ENCODE measurements at places on chromosomes 1 and 21.

- peak; percentile 70 for ATAC-seq
Measured at GRCh38 chr1:117664314-117664713, 58.5 kb downstream of the TENT5C start.

DNA sequence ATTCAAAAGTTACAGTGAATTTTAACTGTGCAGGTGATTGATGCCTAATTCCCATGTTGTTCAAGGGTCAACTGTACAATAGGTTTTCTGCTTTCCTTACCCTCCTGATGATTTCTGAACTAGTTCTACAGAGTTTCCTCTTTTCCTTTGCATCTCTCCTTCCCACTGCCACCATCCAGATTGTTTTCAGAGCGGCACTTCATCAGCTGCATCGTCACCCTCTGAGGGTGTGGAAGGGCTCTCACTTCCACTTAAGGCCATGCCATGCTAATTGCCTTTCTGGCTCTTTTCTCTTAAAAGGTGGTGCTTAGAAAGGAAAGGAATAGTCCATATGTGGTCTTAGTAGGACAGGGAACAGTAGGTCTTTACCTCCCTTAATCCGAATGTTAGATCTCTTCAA lies 39.1 kb downstream of the DISC1 start:
- no peak for ATAC-seq

DNA sequence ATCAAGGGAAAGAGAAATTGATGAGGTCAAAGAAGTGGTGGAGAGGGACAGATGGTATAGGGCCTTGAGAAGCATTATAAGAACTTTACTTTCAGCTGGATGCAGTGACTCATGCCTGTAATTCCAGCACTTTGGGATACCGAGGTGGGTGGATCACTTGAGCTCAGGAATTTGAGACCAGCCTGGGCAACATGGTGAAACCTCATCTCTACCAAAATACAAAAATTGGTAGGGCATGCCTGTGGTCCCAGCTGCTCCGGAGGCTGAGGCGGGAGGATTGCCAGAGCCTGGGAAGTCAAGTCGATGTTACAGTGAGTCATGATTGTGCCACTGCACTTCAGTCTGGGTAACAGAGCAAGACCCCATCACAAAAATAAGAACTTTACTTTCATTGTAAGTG lies 5.7 kb downstream of the TMEM50A start:
- ATAC-seq, result no peak

DNA sequence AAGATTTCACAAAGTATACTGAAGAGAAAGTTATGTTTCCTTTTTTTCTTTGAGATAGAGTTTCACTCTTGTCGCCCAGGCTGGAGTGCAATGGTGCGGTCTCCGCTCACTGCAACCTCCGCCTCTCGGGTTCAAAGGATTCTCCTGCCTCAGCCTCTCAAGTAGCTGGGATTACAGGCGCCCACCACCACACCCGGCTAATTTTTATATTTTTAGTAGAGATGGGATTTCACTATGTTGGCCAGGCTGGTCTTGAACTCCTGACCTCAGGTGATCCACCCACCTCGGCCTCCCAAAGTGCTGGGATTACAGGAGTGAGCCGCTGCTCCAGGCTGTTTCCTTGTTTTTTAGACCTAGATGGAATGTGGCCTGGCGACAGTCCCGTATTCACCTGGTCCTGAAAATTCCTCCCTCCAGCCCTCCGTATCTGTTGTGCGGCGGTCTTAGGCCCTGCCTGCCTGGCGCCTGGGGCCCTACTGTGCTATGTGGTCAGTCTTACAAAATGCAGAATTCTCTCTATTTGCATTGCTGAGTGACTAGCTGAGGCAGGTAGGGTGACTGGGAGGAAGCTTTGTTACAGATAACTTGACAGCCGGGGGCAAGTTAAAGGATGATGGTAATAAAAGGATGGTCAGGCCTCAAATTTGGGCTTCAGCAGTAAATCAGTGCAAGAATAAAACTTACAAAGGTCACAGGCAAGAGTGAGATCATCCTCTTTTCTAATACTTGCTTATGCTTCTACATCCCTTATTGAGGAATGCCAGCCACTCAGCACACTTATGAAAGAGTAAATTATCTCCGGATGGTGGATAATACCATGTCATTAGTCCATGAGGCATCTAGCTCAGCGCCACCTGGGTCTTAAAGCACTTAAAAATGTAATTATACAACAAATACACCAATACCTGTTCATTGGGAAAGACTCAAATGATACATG lies 30.3 kb downstream of the PARK7 start:
- no peak for ATAC-seq

DNA sequence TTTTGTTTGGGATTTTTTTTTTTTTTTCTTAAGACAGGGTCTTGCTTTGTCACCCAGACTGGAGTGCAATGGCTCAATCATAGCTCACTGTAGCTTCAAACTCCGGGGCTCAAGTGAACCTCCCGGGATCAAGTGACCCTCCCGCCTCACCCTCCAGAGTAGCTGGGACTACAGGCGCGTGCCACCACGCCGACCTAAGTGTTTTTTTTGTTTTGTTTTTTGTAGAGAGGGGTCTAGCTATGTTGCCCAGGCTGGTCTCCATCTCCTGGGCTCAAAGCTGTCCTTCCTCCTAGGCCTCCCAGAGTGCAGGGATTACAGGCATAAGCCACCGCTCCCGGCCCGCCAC lies 776 bp downstream of the HLCS start:
- ATAC-seq, result no peak

DNA sequence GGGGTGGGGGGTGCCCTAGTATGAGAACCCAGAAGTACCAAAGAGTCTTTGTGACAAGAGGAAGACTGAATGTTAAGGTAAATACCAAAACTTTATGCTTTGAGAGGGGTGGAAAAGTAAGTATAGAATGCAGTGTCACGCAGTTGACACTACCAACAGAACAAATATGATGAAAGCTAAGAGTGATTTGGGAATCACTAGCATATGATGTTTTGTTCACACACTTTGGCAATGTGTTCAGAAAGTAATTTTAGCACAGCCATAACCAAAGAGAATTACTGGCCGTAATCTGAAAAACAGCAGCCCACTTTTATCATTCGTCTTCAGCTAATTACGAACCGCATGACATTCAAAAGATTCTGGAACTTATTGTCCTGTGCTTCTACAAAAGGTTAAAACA lies 59.5 kb downstream of the ENAH start:
- no peak for ATAC-seq

DNA sequence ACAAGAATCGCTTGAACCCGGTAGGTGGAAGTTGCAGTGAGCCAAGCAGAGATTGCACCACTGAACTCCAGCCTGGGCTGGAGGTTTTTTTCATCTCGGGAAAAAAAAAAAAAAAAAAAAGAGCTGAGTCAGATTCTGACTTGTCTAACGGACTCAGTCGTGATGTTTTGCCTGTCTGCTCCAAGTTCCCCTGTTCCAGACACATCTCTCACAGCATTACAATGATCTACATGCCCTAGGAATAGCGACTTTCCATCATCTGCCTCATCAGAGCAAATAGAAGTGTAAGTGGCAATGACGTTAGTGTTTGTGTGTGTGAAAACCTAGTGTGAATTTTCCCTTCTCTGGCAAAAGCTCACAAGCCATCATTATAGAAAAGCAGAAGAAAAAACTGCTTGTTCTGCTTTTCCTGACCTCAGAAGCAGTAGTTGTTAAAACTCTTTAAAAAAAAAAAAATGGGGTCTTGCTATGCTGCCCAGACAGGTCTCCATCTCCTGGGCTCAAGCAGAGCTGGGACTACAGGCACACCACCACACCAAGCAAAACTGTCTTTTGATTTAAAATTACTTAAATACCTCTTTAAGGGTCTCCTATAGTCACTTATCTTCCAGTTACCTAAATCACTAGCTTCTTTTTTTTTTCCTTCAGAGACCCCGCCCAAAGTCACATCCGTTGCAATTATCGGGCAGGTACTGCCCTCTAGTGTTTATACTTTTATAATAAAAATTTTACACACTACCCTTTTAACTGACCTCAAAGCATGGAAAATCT lies 37.3 kb downstream of the PLEKHO1 start:
- peak; percentile 52 for ATAC-seq

- no peak for ATAC-seq
Measured at GRCh38 chr21:44423941-44424607, 31.2 kb upstream of the LRRC3 start.

- ATAC-seq, result no peak
Measured at GRCh38 chr1:7490576-7490975, 280.5 kb upstream of the VAMP3 start.

DNA sequence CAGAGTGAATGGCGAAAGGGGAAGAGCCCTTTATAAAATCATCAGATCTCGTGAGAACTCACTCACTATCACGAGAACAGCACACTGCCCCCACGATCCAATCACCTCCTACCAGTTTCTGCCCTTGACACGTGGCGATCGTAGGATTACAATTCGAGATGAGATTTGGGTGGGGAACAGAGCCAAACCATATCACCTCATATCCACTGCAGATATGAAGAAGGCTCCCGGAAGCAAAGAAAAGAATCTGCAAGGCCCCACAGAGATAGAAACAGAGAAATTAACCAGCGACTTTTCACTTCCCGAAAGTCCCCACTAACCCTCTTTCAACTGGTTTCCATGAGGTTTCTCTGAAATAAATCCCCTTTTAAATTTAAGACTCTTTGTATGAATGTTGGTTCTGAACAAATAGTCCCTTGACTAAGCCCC lies 86.2 kb upstream of the IRF2BP2 start:
- ATAC-seq, result no peak

- no peak for ATAC-seq
Measured at GRCh38 chr1:30315185-30315960, 408.0 kb downstream of the MATN1 start.

- no peak for ATAC-seq
Measured at GRCh38 chr1:115879977-115880376, 39.1 kb upstream of the NHLH2 start.

DNA sequence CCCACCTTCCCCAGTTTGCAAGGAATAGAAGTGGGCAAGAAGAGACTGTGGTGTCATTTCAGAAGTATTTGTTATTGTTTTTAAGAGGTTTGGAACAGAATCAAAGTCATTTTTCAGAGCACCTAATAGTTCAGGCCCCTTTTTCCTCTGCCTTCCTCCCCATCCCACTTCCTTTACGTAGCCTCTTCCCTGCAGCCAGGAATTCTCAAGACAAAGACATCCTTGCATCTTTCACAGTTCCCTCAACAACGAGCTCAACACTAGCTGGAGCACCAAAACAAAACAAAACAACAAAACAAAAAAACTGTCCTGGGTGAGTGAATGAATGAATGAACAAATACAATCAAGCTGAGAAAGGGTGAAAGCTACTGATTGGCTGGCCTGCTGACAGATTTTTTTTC lies 7.0 kb downstream of the PALMD start:
- no peak for ATAC-seq

- ATAC-seq, result peak; percentile 65
Measured at GRCh38 chr1:226912587-226913176, 27.4 kb upstream of the COQ8A start.

- ATAC-seq, result no peak
Measured at GRCh38 chr1:50183378-50184133, 74.8 kb downstream of the ELAVL4 start.

DNA sequence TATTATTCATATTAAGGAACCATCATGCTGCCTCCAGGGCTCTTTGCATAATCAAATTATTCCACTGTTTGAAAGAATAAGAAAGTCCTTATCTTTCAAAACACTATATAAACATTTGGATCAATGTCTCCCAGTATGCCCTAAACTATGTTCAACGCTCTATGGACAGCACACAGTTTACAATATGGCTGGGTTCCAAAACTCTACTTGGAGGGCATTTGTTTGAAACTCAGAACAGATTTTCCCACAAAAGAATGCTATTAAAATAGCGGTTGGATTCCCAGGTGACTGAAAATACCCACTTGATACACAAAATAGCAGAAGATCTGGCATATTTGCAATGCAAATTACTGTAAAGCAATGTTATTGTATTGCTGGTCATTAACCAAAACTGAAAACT lies 3.2 kb downstream of the HAO2 start:
- ATAC-seq, result no peak

GRCh38 chr1:213987422-213987926 lies 299 bp upstream of the PROX1 start:
- peak; percentile 37 for ATAC-seq

DNA sequence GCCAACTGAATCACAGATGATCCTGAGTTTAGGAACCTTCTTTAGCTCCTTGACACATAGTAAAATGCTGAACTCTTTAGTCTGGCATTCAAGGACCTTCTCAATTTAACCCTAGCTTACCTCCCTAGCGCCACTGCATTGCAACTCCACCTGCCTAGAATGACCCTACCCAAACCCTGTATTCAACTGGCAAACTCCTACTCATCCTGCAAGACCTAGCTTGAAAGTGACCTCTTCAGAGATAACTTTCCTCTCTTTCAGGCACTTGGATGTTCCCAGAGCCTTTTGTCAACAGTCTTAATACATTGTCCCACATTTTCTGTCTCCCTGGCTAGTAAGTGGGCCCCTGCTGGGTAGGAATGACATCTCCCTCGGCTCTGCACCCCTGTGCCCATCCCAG lies 19.7 kb downstream of the TRIM62 start:
- no peak for ATAC-seq

- peak; percentile 57 for ATAC-seq
Measured at GRCh38 chr1:29133861-29134694, 10.4 kb upstream of the TMEM200B start.

DNA sequence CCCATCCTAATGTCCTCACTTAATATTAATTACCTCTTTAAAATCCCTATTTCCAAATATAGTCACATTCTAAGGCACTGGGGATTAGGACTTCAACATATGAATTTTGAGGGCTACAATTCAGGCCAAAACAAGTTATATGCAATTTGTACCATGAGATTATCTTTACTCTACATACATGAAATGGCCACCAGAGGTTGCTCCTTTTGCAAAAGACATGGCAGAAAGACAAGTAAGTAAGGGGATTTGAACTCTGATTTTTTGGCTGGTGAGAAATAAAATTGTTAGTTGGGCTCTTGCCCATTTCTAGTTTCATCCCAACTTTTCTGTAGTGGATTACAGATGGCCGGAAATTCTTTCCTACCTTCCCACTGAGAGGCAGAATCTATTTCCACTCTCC lies 4.8 kb upstream of the ALG6 start:
- ATAC-seq, result no peak

DNA sequence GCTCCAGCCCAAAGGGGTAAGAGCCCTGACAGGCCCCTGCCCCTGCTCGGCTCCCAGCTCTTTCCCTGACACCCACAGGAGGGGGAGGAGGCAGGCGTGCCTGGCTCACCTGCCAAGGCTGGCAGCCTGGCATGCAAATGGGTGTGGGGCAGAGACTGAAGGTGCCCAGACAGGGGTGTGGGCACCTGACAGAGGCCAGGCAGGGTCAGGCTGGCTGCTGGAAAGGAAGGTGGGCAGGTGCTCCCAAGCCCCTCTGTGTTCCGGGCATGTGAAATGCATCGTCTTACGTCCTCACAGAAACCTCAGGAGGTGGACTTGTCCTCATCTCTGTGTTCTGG lies 19.4 kb upstream of the CASZ1 start:
- ATAC-seq, result no peak

GRCh38 chr1:233421293-233421692 lies 93.8 kb downstream of the MAP3K21 start:
- no peak for ATAC-seq
